Astrocyte of the spinal cord (primary cell): ENCODE measurements at places on chromosomes 13 and 19.

DNA sequence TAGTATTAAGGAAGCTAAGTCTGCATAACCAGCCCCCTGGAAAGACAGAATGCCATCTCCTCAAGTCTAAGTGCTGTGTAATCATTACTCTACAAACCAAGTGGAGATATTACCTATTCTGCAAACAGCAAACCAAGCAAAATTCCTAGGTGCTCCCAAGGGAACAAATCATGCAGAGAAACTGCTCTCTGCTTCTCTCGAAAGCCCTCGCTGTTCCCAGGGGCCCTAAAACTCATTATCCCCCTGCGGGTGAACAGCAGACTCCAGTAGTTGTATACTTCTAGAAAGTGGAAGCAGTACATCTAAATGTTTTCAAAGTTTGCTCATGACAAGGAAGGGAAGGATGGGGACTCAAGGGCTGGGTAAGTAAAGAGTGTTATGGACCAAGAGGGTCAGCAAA, 3.2 kb downstream of the DLEU7 start:
- no peak for DNase-seq

GRCh38 chr19:7272856-7273578, 21.2 kb downstream of the INSR start:
- no peak for DNase-seq

DNA sequence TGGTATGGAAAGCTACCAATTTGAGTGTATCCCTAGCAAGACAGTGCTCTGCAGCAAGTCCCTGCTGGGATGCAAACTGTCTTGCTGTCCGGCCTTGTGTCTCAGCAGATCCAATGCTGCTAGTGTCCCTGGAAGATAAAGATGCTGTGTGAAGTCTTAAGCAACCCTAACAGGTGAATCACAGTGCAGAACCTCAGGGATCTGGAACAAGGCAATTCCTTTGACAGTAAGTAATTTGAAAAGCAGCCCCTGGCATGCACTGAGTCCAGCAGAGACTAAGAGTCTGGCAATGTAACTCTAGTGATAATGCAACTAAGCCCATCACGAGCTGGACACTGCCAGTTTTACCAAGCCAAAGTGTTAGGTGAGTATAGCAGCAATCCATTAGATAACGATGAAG, 1.7 kb upstream of the UCHL3 start:
- no peak for DNase-seq

- peak; percentile 18 for DNase-seq
These were observed 114.6 kb downstream of the KDM4B start for GRCh38 chr19:5083547-5083965.

- DNase-seq, result no peak
These were observed 77.1 kb downstream of the DCLK1 start for GRCh38 chr13:36054041-36054440.

DNA sequence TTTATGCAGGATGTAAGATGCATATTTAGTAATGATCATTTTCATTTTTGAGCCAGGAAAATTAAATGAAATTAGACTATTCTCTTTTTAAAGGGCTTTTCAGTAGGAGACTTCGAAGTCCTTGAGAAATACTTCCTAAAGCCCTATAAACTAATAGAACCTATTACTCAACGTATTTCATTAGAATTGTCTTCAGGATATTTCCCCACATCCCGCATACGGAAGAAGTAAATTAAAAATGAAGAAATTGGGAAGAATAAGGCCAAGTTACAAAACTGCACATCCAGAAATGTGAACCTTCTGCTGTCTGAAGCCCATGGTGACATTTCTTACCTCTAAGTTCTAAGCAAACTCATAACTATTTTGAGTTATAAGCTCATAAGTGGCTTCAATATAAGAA, 66.5 kb downstream of the RXFP2 start:
- DNase-seq, result no peak

- DNase-seq, result no peak
These were observed 102.6 kb upstream of the TSHZ3 start for GRCh38 chr19:31451686-31452330.

DNA sequence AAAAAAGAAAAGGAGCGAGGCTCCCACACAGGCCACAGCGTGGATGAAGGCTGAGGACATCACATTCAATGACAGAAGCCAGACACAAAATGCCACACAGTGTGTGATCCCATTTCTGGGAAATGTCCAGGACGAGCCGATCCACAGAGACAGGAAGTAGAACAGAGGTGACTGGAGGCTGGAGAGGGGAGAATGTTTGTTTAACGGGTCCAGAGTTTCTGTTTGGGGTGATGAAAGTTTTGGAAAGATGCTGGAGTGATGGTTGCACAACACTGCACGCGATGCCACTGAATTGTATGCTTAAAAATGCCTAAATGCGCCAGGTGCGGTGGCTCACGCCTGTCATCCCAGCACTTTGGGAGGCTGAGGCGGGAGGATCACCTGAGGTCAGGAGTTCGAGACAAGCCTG, 650 bp upstream of the FUT5 start:
- no peak for DNase-seq

DNA sequence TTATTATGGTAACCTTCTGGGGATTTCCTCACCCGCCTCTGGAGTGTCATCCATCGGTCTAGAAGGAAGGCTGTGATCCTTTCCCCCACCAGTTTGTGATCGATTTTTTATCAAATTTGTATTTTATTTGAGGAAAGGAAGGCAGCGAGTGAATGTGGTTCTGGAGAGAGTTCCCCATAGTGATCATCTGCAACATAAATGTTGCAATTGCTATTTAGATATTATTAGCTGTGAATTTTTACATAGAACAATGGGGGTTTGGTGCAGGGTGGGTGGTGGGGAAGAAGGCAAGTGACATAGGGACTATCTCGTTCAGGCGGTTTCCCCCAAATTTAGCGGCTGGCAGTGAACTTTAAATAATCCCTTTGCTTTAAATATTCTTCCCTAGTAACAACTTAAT, 1.2 kb downstream of the CDK8 start:
- no peak for DNase-seq
